ENCODE measurements at places on chromosomes 1 and 21.

DNA sequence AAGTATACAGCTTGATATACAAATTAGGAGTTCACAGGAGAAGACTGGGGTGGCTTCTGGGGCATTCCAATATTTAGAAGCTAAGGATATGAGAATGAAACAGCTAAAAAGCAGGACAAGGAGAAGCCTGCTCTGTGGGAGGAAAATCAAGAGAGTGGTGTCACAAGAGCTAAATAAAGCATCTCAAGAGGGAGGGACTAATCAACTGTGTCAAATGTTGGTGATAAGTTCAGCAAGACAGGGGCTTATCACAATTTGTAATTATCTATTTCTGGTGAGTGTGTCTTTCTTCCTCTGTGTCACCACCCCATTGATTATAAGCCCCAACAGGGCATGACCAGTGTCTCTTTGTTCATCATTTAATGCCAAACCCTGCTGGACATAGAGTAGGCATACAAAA is 295.8 kb upstream of the DUSP10 start:
- DNase-seq, result no peak

- no peak for DNase-seq
Observed at GRCh38 chr1:222665964-222666363, 46.3 kb downstream of the AIDA start.

GRCh38 chr1:223088713-223089240 is 54.3 kb downstream of the TLR5 start:
- no peak for DNase-seq

DNA sequence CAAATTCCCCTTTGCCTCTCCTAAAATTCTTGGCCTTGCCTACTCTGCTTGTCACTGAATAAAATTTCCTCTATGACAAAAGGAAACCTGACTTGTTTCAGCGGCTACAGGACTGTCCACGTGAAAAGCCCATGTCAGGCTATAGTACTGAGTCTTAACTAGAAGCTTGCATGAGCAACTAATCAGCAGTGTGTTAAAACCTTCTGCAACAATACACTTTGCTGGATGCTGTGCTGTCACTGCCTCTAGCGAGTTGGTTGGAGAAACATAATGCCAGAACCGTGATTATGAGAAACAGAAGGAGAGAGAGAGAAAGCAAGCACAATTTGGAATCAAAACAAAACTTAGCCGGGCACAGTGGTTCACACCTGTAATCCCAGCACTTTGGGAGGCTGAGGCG is 25.7 kb upstream of the SLC30A10 start:
- DNase-seq, result no peak

GRCh38 chr1:202343652-202344349 is 2.1 kb upstream of the UBE2T start:
- peak; percentile 51 for DNase-seq

- peak; percentile 33 for DNase-seq
Observed at GRCh38 chr1:14567056-14567455, 31.4 kb upstream of the KAZN start.

Data from GM12865 (cell line).